ENCODE measurements at places on chromosomes 4 and X.

- no peak for DNase-seq
Measured at GRCh38 chrX:19715711-19716638, 171.4 kb downstream of the SH3KBP1 start.

DNA sequence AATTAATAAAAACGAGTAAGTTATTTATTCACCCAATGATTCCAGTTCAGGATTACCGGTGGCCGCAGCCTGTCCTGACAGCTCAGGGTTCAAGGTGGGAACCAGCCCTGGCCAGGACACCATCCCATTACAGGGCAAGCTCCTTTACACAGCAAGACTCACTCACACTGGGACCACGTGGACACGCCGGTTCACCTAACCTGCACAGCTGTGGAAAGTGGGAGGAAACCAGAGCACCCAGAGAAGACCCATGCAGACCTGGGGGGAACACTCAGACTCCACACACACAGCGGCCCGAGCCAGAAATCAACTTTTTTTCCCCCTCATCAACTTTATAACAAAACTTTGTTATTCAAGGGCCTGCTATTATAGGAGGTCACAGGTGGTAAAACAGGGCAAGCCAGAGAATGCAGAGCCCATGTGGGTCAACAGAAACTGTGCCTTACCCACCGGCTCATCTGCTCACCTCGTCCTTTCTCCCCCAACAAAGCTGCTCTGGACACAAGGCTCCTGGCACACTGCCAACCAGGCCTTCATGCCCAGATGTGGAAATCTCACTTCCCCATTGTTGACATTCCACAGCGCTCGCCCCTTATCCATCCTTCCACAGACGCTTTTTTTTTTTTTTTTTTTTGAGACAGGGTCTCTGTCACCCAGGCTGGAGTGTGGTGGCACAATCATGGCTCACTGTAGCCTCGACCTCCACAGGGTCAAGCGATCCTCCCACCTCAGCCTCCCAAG lies 8.0 kb upstream of the ODAPH start:
- no peak for DNase-seq

DNA sequence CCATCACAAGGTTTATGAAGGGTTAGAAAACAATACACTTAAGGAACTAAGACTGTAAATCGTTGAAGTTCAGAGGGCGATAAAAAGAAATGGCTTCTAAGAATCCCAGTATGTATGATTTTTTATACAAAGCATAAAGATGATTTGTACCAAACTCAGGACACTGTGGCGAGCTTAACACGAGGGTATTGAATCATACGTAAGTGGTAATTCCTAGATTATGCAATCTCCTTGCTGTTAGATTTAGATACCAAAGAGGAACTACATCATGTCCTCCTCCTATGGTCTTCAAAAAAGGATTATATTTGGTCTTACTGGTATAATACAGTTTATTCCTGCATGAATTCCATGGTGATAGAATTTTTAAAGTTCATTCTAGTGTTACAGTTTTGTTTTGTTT lies 23.9 kb downstream of the NFKB1 start:
- no peak for DNase-seq

DNA sequence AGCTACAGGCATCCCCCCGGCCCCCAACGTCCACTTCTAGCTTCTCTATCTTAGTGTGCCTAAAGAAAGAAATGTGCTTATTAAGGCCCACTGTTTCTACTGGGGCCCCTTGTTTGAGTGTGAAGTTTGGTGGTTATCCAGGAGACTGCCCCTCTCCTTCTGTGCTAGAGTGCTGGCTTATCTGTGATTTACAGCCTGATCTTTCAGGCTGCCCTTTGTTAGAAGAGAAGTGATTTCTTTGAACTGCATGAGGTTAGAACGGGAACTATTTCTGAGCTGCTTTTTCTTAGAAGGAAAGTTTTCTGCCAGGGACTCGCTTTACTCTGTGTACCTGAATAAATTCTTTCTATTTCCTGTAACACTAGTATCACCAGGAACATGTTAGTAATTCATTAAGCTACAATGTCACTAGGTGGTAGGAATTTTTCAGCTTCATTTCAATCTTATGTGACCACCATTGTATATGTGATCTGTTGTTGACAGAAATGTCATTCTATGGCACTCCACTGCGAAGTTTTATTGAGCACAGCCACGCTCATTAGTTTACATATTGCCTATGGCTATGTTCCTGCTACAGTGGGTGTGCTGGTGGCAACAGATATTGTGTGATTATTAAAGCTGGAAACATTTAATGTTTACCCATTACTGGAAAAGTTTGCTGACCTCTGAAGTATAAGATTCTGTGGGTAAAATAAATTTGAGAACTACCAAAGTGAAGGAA lies 193.8 kb upstream of the CXorf51B start:
- no peak for DNase-seq

GRCh38 chr4:142211444-142211843 lies 575.1 kb downstream of the IL15 start:
- no peak for DNase-seq

- DNase-seq = no peak
Measured at GRCh38 chrX:154791467-154791866, 13.8 kb downstream of the MPP1 start.

- no peak for DNase-seq
Measured at GRCh38 chrX:150037041-150037440, 98.8 kb upstream of the EOLA2 start.

DNA sequence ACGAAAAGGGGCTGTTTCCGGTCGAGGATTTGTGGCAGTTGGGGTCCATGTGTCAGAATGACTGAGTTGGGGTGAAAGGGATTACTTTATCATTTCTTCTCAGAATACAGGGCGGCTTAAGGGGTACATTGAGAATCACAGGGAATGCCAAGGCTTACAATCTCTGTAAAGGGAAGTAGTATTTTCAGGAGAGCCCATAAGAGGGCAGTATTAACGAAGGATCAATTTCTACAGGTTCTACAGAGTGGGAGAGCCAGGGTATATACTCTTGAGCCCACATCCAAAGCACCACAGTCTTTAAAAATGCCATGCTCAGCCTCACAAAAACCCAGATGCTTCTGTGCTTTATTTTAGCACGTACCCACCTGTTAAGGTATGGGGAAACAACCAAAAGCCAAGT lies 67.7 kb upstream of the ZXDA start:
- no peak for DNase-seq

- DNase-seq = no peak
Measured at GRCh38 chr4:5280828-5281227, 229.5 kb downstream of the STK32B start.
